ENCODE measurements at places on chromosomes 11 and 22.

DNA sequence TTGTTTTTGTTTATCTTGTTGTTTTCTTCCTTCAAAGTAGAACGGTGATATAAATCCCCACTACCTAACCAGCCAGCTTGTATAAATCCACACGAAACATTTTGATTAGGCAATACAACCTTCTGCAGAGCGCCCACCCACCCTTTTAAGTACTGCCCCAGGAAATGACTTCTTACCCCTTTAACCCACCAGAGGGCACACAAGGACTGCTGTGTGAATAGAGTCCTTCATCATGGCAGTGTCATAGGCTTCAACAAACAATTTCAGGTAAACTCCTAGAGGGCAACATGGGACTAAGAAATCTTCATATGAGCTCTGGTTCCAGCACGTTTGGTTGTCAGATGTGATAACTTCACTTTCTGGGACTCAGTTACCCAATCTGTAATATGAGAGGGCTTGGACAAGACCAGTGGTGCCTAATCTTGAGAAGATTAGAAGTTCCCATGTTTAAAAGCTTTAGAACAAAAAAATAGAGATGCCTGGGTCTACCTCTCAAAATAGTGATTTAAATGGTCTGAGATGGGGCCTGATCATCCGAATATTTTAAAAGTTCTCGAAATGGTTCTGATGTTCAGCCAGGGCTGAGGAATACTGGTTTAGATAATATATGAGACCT is 56.1 kb downstream of the PIWIL4 start:
- no peak for DNase-seq

DNA sequence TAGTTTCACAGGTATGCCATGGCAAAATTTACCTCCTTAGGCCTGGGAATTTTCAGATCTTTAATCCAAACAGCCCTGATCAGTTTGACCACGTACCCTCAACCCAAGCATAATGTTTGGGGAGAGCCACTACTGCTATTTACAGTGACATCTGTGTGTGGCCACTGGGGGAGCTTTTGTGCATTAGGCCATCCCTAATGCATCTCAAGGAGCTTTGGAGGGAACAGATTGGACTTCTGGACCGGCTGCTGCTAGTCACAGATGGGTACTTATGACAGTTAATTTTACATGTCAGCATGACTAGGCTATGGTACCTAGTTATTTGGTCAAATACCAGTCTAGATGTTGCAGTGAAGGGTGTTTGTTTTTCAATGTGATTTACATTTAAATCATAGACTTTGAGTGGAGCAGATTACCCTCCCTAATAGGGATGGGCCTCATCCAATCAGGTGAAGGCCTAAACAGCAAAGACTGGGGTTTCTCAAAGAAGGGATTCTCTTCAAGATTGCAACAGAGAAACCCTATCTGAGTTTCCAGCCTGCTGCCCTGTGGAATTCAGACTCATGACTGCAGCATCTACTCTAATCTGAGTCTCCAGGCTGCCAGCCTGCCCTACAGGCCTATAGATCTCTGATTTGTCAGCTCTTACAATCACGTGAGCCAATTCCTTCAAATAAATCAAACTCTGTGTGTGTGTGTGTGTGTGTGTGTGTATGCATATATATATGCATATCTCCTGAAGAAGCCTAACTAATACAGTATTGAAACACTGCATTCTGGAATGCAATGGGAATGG is 38.0 kb upstream of the GALNT18 start:
- peak; percentile 86 for DNase-seq

DNA sequence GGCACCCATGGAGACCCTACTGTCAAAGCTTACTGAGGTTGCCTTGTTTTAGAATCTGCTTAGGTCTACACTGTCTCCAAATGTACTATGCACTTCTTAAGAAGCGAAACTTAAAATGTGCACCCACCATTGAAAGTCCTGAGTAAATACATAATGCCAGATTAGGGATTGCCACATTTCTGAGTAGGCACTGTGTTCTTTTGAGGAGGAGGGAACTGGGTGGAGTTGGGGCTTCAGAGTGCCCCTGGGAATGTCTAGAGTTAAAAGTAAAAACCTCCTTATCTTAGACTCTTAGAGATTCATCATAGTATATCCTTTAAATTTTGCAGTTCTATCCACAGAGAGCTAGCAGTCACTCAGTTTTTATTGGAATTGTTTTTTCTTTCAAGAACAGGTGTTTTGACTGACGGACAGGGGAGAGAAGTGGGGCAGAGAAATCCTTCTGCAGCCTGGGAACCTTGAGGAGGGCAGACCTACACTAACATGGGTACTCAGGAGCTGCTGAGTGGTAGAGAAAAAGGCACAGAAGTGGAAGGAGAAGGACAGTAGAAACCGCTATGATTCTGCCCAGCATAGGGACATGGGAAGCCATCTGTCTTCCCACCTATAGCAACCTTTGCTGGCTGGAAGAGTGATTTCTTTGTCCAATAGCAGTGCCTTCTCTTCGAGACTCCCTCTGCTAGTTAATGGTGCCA is 33.4 kb upstream of the MICAL2 start:
- DNase-seq, result no peak

DNA sequence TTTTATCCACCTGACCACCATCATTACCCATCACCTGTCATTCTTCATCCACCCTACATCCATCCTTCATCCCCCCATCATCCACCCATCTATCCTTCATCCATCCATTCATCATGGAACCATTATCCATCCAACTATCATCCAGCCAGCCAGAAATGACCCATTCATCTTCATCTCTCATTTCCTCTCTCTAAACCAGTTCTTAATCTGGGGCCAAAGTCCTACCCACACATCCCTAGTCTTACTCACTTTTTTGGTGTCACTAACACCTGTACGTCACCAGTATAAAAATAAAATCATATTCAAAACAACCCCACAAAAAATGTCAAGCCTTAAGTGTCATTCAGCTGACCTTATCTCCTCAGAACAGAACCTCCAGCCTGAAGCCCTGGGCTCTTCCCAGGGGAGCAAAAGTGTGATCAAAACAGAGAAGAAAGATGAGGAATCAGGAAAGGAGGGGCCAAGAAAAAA is 12.3 kb downstream of the SPI1 start:
- no peak for DNase-seq

GRCh38 chr11:3085052-3085451 is 27.8 kb upstream of the CARS1 start:
- no peak for DNase-seq

DNA sequence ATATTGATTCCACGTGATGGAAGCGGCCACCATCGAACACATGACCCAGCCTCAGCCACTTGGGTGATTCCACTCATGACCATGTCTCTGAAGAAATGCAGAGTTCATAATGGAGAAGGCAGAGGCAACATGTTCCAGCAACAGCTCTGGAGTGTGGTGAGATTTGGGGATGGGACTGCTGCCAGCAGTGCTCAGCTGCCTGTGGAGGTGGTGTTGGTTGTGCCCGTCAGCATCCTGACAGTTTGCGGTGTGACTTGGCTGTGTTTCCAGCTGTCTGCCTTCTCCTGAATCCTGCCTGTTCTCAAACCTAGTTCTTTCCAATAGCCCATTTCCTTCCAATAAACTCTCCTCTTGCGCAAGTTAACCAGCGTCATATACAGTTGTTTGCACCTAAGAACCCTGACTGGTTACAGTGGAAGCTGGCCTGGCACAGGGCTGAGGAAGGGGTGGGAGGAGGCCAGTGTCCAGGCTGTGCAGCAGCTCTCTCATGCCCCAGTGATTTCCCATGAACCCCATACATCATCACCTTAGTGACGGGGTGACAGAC is 22.0 kb upstream of the OR8B8 start:
- DNase-seq, result no peak

DNA sequence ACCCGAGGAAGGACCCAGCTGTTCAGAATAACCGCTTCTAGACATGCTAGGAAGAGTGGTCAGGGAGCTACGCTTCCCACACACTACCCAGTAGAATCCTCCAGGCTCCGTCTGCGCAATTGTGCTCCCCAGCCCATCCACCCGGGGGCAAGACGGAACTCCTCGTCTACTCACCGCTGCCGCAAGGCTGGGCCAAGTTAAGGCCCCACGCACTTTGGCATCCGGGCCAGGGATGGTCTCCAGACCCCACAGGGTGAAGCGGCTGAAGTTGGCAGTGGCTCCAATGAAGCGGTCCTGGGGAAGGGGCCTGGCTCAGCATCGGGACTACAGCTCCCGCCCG is 757 bp downstream of the RNASEH2C start:
- no peak for DNase-seq

DNA sequence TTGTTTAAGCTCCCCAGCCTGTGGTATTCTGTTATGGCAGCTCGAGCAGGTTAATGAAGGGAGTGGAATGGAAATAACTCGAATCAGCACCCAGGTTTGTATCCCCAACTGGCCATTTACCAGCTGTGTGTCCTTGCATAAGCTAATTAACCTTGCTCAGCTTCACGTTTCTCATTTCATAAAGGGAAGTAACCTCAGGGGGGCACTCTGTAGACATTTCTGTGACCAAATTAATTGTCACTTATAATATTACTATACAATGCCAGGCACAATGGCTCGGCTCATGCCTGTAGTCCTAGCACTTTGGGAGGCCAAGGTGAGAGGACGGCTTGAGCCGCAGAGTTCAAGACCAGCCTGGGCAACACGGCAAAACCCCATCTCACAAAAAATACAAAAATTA is 13.8 kb downstream of the ADA2 start:
- DNase-seq, result no peak

DNA sequence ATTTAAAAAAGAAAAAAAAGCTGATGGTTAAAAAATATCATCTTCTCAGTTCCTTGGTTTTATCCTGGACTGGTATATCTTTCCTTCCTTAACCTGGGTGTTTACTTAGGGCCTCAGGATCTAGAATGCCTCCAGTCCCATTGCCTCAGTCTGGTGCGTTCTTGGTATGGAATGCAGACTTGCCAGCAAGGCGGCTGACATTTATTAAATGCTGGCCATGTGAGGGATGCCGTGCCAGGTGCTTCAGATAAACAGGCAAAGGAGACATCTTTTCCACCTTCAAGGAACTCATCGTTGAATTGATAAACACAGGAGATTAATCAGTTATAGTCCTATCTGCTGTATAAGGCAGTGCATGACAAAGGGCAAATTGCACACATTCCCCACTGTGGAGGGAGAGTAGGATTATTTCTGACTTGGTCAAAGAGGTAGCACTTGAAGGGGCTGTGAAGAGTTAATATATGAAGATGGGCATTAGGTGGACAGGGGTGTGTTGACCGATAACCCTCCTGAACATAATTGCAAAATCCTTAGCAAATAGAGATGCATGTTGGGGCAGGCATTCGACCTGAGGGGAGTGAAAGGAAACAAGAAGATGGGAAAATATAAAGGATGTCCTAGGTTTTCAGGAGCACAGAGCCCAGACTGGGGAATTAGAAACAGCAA is 54.4 kb downstream of the ALX4 start:
- DNase-seq, result no peak

DNA sequence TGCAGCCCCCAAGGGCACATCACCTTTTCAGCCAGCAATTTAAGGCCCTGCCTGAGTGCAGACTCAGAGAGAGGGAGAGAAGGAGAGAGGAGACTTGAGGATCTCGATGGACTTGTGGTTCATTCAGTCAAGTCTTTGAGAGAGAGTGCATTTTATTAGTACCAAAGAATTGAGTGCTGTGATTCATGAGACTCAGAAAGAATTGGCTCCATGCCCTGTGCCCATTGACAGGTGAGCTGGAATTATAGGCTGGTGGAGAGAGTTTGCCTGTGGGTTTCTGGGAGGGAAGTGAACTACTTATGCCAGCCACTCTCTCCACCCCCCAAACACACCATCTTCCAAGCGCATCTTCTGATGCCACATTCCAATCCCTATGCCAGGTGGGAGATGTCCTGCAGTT is 236.8 kb downstream of the MN1 start:
- no peak for DNase-seq

DNA sequence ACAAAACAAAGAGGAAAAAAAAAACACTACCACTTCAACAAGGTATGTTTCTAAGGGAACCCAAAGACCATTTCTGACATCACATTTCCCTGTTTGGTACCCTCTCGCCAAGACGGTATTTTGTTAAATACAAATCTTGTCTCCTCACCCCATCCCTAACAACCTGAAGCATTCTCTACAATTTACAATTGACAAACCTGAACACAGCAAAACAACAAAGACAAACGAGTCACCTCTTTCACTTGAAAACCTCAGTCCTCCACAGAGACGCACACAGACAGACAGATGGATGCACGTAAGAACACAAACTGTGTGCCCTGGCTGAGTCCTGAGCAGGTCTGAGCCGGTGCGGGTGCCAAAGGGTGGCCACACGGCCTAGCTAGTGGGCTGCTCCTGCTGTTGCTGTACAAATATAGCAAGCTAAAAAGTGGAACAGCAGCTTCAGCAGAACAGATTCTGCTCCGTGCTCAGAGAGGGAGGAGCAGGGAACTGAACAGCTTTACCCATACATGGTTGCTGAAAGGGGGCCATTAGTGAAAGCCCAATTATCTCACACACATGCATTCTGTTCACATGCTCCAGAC is 28.5 kb downstream of the CELF1 start:
- peak; percentile 6 for DNase-seq

- no peak for DNase-seq
These were observed 309.5 kb downstream of the C11orf87 start for GRCh38 chr11:109731451-109731850.

- no peak for DNase-seq
These were observed 10.7 kb upstream of the SMIM38 start for GRCh38 chr11:69145050-69145380.

- DNase-seq, result no peak
These were observed 33.2 kb upstream of the FBLN1 start for GRCh38 chr22:45469281-45470073.

DNA sequence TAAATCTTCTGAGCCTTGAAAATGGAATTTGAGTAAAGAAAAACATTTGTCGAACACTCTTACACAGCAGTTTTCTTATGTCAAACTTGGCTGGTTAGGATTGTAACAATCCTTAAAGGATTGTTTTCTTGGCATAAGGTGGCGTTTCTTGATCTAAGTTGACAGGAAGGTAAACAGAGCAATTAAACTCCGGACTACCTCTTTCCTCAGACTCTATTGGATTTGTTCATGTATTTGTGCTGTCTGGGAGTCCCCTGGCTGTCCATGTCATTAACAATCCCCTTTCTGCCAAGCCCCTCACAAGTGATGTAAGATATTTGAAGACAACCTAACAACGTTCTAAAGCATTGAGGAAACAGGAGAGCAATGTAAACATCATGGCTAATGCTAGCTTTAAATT is 222.5 kb upstream of the SNX19 start:
- no peak for DNase-seq
